ENCODE measurements at places on chromosomes 5 and 9.

GRCh38 chr5:170302653-170303501, 5.3 kb upstream of the LCP2 start:
- no peak for DNase-seq

DNA sequence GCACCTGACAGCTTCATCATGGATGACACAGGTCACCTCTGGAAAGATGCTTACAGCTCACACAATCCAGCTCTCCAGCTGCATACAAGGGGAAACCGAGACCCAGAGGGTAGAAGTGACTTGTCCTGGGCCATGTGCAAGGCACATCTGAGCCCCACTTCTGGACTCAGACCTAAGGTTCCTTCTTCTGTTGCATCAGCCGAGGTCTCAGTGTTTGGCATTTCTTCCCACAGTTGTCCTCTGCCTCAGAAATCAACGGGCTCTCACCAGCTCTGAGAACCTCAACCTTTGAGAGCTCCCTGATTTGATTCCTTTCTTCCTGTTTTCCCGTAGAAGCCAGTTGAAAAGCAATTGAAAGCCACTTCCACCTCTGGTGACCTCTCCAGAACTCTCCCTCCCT, 38.7 kb upstream of the COL15A1 start:
- no peak for DNase-seq

DNA sequence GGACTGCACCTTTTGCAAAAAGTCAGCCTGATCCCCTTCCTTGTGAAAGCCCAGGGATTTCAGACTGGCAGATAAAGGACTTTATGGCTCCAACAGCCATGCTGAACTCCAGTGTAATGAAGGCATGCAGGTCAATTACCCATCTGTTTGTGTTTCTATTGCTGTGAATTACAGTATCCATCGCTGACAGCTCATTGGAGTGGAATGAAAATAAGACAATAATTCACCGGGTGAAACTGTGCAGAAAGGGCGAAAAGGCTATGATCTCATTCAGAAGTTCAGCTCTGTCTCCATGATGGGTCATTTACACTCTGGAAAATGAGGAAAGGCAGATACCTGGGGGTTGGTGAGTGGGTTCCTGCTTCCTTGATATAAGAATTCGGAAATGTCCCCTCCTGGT, 148.0 kb downstream of the BRINP1 start:
- DNase-seq, result no peak

- no peak for DNase-seq
These were observed 35.2 kb downstream of the CAMK2A start for GRCh38 chr5:150254363-150254762.

- DNase-seq, result no peak
These were observed 32.3 kb upstream of the FIBCD1 start for GRCh38 chr9:130971294-130971849.

DNA sequence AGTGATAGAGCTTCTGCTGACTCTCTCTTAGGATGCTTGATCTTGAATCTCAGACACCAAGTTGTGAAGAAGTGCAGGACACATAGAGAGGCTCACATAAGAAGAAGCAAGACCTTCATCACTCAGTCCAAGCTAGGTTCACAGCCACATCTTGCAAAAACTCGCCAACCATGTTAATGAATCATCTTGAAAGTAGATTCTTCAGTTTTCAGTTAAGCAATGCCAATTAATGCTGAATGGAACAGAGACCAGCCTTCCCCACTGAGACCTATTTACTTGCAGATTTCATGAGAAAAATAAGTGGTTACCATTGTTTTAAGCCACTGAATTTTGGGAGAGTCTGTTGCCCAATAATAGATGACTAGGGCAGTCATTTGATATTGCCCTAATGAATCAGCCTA, 217.7 kb upstream of the EDIL3 start:
- no peak for DNase-seq

DNA sequence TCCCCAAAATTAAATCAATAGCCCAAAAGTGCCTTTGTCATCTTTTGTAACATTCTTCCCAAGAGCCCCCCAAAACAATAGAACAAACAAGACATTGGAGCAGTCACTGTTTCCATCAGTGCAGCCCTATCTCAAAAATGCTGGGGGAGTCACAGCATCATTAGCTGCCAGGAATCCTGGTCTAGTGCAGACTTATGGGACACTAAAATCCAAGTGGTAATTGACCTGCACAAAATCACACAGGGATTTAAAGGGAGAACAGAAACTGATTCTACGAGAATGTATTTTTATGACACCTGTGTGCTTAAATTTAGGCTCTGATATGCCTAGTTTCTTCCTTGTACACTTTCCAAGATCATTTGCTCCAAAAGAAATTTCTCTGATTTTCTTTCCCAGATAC, 172.9 kb downstream of the GLIS3 start:
- no peak for DNase-seq

Data from AG09319 (cell line).